ENCODE measurements at places on chromosomes 13 and 19. TPM values are rescaled to one million over a fixed set of nuclear protein-coding genes. Genes with fewer than 3 reads are reported as not detected.

Gene CYP2A6
- not detected for total RNA-seq

Gene ZNF234
- 9.4 TPM for total RNA-seq

Gene TNFSF11
- not detected for total RNA-seq

Gene DZIP1
- 8.1 TPM for total RNA-seq

Gene CGB3
- not detected for total RNA-seq

DNA sequence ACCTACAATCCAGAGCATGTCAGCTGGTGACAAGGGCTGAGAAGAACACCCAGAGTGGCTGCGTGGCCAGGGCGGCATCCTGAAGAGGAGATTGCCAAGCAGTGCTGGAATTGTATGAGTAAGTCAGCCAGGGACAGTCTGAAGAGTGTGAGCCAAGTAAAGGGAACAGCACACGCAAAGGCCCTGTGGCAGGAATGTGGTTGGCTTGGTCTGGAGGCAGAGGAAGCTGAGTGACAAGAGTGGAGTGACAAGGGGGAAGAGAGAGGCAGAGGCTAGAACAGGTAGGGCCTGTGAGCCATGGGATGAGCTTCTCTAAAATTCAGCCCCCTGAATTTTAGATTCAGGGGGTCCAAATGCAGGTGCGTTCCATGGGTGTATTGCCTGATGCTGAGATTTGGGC, 53.7 kb upstream of the UQCRFS1 start:
- H3K36me3 ChIP-seq = no peaks in the 10 kb centered on the region
- no peaks in the 10 kb centered on the region for H3K4me1 ChIP-seq
- no peak overlapping the region for H3K4me3 ChIP-seq
- no peak for DNase-seq
- no peaks in the 10 kb centered on the region for H3K27me3 ChIP-seq

DNA sequence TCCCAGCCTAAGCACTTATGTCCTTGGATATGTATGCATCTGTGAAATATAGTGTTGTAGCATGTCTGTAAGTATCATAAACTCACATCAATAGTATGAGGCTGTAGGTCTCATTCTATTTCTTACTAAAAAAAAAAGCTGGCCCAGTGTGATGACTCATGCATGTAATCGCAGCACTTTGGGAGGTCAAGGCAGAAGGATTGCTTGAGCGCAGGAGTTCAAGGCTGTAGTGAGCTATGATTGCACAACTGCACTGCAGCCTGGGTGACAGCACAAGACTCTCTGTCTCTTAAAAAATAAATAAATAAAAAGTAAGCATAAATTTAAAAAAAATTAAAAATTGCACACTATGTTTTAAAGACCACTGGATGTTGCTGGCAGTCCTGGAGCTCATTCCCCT, 79.1 kb upstream of the SPATA13 start:
- H3K4me1 ChIP-seq = peaks cover 1% of the 10 kb centered on the region
- H3K27me3 ChIP-seq = no peaks in the 10 kb centered on the region
- H3K27ac ChIP-seq = no peak overlapping the region

DNA sequence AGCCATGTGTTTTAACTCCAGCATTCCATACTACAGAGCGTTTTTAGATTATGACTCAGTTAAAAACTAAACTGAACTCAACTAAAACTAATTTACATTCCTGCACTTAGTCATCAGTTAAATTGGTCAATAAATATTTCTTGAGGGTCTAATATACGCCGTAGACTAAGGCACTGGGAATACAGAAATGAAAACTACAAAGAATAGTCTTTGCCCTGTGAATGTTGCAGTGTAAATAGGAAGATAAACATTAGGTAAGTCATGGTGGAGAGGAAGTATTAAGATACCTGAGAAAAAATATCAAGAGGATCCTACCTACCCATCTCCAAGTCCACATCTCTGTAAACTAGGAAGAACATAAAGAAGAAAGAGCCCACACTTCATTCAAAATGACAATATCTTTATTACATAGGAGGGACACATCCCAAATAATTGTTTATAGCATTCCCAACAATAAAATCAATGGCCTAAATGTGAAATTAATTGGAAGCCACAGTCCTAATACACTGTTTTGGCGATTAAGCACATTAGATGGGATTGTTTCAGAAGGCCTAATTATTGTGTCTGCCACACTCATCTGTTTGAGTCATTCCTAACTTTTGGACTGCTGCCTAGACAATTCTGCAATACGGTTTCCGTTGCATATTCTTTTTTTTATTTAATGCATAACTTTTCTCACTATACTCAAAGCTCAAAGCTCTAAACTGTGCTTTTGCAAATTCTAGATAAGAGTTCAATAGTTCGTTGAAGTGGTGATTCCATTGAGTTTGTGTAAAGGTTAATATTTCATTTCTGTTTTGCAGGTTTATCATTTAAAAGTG, 52.9 kb downstream of the MBNL2 start:
- H3K27ac ChIP-seq = peak overlapping the region; percentile 29
- H3K4me3 ChIP-seq = no peak overlapping the region
- no peak for DNase-seq
- H3K4me1 ChIP-seq = peaks cover 69% of the 10 kb centered on the region
- no peaks in the 10 kb centered on the region for H3K27me3 ChIP-seq
- H3K36me3 ChIP-seq = peaks cover 2% of the 10 kb centered on the region

GRCh38 chr13:20411638-20412342, 113.9 kb downstream of the CRYL1 start:
- H3K27me3 ChIP-seq = no peaks in the 10 kb centered on the region
- no peak for DNase-seq
- H3K27ac ChIP-seq = no peak overlapping the region
- no peaks in the 10 kb centered on the region for H3K36me3 ChIP-seq

DNA sequence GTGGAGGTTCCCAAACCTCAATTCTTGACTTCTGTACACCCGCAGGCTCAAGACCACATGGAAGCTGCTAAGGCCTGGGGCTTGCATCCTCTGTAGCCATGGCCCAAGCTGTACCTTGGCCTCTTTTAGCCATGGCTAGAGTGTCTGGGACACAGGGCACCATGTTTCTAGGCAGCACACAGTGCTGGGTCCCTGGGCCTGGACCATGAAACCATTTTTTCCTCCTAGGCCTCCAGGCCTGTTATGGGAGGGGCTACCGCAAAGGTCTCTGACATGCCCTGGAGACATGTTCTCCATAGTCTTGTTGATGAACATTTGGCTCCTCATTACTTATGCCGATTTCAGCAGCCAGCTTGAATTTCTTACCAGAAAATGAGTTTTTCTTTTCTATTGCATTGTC, 701.4 kb downstream of the FGF9 start:
- no peak for DNase-seq
- H3K36me3 ChIP-seq = no peaks in the 10 kb centered on the region
- H3K4me3 ChIP-seq = no peak overlapping the region
- H3K27me3 ChIP-seq = no peaks in the 10 kb centered on the region
- H3K27ac ChIP-seq = no peak overlapping the region

DNA sequence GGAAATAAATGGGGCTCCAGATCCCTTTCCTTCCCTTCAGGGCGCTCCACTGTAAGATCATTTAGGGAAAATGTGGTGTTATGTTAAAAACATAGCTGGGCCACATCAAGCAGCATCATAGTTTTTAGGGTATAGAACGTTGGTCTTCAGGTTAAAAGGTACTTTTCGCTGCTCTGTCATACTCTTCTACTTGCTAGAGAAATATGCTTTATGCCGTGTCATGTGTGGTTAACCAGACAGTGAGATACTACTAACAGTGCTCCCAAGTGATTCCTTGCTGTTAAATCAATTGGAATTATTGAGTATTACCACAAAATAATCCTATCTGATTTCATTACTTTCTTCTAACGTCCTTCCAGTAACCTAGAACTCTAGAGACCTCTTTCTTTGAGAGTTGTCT, 1.1 kb upstream of the NDFIP2 start:
- no peaks in the 10 kb centered on the region for H3K36me3 ChIP-seq
- H3K27me3 ChIP-seq = no peaks in the 10 kb centered on the region
- DNase-seq = no peak
- peaks cover 25% of the 10 kb centered on the region for H3K4me1 ChIP-seq
- no peak overlapping the region for H3K4me3 ChIP-seq

DNA sequence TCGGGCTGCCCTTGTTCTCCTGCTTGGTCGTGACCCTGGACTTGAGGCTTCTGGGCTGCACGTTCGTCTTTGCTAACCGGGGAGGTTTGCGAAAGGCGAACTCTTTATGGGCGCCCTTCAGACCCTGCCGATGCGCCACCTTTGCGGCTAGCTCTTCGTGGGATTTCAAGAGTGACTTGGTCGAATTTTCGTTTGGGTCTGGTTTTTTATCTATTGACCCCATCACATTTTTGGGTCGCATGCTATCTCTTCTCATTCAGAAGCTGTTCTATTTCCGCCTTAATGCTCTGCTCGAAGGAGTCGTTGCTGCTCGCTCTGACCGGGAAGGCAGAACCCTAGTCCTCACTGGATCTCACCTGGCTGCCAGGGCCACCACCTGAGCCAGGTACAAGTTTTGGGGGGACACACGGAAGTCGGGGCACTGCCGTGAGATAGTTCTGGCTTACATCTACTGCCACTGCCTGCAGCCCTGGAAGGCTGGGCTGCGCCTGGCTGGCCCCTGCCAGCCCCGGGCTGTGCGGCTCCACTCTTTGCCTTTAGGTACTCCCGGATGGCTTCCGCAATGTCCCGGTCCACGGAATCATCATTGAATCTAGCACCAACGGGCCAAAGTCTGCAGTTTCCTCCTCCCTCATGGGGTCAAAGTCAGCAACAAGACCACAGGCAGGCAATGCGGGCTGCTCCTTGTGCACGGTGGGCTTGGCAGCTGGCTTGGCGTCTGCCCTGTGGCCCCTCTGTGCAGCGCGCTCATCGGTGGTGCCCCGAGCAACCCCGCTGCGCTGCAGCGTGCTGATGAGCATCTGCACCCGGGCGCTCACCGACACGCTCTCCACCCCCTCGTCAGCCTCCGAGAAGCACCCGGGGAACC, 16.2 kb downstream of the RB1 start:
- H3K4me3 ChIP-seq = no peak overlapping the region
- no peaks in the 10 kb centered on the region for H3K27me3 ChIP-seq
- peaks cover 5% of the 10 kb centered on the region for H3K36me3 ChIP-seq
- H3K27ac ChIP-seq = no peak overlapping the region
- no peak for DNase-seq
- no peaks in the 10 kb centered on the region for H3K4me1 ChIP-seq

DNA sequence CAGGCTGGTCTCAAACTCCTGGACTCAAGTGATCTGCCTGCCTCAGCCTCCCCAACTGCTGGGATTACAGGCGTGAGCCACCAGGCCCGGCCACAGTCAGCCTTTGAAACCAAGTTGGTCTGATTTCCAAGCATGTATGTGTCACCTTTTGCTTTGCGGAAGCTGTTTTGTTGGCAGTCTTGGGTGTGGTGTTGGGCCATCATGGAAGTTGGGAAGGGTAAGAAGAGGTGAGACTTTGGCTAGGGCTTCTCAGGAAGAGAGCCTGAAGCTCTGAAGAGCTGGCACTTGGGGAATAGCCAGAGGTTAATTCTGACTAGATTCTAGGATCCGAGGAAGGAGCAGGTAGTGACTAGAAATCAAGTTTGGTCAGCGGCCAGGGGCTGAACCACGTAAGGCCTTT, 2.8 kb downstream of the RSPH6A start:
- no peaks in the 10 kb centered on the region for H3K36me3 ChIP-seq
- no peak for DNase-seq
- no peak overlapping the region for H3K27ac ChIP-seq
- H3K4me1 ChIP-seq = no peaks in the 10 kb centered on the region
- H3K4me3 ChIP-seq = no peak overlapping the region

- no peak overlapping the region for H3K27ac ChIP-seq
- no peaks in the 10 kb centered on the region for H3K36me3 ChIP-seq
- no peaks in the 10 kb centered on the region for H3K4me1 ChIP-seq
- no peak overlapping the region for H3K4me3 ChIP-seq
- DNase-seq = no peak
Measured at GRCh38 chr19:32924200-32924599, 47.6 kb downstream of the CEP89 start.

DNA sequence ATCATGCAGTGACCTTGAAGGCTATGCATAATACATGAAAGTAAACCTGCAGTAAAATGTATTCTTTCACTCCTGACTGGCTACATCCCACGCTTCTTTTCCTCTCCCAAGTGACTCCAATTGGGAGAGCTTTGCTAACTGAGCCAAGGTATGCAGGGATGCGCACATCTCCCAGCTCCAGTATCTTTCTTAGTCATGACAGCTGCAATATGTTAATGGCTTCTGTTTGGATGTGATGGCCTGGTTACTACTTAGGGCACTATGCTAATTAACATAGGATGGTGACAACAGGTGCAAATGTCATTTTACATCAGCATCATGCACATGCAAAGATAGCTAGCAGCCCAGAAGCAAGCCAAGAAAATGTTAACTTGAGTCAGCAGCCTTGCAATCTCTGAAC, 134.7 kb downstream of the POU4F1 start:
- H3K27me3 ChIP-seq = no peaks in the 10 kb centered on the region
- no peak for DNase-seq
- no peak overlapping the region for H3K4me3 ChIP-seq

GRCh38 chr19:56538761-56539263, at the start of gene ZFP28:
Gene ZFP28, plus strand, starts transcription at chr19:56538948. Its CDS starts 71 bp downstream, at chr19:56539019.
- DNase-seq = no peak
- no peak within 1 kb of the TSS for H3K27ac ChIP-seq
- no peak within 1 kb of the TSS for H3K4me3 ChIP-seq
- no peaks in the 10 kb centered on the region for H3K4me1 ChIP-seq
- no peaks in the 10 kb centered on the region for H3K36me3 ChIP-seq

- H3K27ac ChIP-seq = no peak overlapping the region
- no peaks in the 10 kb centered on the region for H3K36me3 ChIP-seq
- H3K27me3 ChIP-seq = no peaks in the 10 kb centered on the region
- DNase-seq = no peak
- H3K4me1 ChIP-seq = peaks cover 16% of the 10 kb centered on the region
Measured at GRCh38 chr19:44577566-44577874, 35.8 kb upstream of the IGSF23 start.

- H3K36me3 ChIP-seq = no peaks in the 10 kb centered on the region
- H3K27ac ChIP-seq = no peak overlapping the region
- H3K4me3 ChIP-seq = no peak overlapping the region
- H3K4me1 ChIP-seq = no peaks in the 10 kb centered on the region
- no peak for DNase-seq
Measured at GRCh38 chr13:71695662-71696061, 171.3 kb downstream of the DACH1 start.

DNA sequence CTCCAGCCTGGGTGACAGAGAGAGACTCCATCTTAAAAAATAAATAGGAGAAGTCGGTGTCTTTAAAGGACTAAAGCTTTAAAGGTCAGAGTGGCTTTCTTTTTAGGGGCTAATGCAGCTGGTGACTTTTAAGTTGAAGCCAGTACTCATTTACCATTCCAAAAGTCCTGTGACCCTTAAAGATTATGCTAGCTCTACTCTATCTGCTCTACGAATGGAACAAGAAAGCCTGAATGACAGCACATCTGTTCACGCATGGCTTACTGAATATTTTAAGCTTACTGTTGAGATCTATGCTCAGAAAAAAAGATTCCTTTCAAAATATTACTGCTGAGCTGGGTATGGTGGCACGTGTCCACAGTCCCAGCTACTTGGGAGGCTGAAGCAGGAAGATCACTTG, 16.4 kb downstream of the TDRD12 start:
- no peaks in the 10 kb centered on the region for H3K4me1 ChIP-seq
- no peak overlapping the region for H3K27ac ChIP-seq
- no peaks in the 10 kb centered on the region for H3K36me3 ChIP-seq
- no peaks in the 10 kb centered on the region for H3K27me3 ChIP-seq

GRCh38 chr13:41150058-41150457, 17.5 kb upstream of the KBTBD6 start:
- H3K4me3 ChIP-seq = no peak overlapping the region
- H3K36me3 ChIP-seq = no peaks in the 10 kb centered on the region
- H3K27ac ChIP-seq = no peak overlapping the region
- no peaks in the 10 kb centered on the region for H3K27me3 ChIP-seq
- DNase-seq = no peak
